A549 (cell line): ENCODE measurements at places on chromosomes 13 and 19. TPM values are rescaled to one million over a fixed set of nuclear protein-coding genes. Genes with fewer than 3 reads are reported as not detected.

DNA sequence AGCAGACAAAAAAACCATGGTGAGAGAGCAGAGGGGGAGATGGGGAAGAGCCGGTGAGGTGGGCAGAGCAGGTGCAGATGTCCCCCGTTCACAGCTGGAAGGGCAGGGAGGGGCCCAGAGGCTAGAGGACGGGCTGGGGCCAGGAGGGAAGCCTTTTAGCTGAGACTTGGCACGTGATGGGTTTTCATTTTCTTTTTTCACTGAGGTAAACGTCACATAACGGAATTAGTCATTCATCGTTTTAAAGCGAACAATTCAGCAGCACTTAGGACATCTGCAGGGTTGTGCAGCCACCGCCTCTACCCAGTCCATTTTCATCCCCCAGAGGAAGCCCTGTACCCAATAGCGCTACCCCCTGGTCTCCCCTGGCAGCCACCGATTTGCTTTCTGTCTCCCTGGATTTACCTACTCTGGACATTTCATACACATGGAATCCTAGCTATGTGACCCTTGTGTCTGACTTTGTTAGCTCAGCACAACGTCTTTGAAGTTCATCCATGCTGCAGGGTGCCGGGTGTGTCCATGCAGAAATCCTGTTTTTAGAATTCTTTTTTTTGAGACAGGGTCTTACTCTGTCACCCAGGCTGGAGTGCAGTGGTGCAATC, 16.0 kb upstream of the EMC10 start:
- DNase-seq, result peak; percentile 86

- DNase-seq, result no peak
These were observed 64.3 kb downstream of the IRS2 start for GRCh38 chr13:109722068-109722467.

DNA sequence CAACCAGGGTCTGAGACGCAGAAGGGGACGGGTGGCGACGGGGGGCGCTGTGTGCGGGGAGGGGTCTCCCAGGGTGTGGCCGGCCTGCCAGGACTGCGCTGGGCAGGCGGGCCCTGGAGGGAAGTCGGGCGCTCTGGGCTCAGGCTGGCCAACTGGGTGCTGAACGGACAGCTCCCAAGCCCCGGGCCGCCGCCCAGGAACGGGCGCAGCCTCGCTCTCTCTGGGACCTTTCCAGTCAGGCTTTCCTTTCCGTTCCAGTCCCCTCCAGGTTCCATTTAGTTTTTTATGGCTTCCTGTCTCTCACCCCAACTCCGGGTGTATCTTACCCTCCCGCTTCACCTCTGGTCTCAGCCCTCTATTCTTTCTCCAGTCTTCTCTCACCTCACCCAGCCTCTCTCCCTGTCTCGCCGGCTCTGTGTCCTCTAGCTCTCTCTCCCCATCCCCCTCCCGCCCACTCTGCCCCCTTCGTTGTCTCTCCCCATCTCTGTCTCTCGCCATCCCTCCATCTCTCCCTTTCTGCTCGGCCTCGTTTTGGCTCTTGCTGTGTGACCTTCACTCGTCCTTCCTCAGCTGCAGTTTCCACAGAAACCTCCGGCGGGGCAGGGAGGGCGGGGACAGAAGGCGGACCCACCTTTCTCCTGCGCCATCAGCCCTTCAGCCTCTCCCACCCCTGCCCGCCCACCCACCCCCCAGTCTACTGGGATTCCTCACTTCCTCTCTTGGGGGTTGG, 3.3 kb upstream of the ATP1A3 start:
- DNase-seq, result peak; percentile 95

The PDX1 gene
- polyA plus RNA-seq, result 0.03 to 0.05 TPM (median 0.04 TPM) in 3 replicates

The SERTM1 gene
- not detected in 3 replicates for polyA plus RNA-seq

The EXOC3L2 gene
- 0.46 to 0.58 TPM (median 0.50 TPM) in 3 replicates for polyA plus RNA-seq

GRCh38 chr13:111517641-111518010, 197.2 kb downstream of the TEX29 start:
- no peak for DNase-seq

GRCh38 chr19:28425046-28425931, 787.7 kb downstream of the UQCRFS1 start:
- no peak for DNase-seq

GRCh38 chr13:66849706-66850105, 380.4 kb downstream of the PCDH9 start:
- no peak for DNase-seq
